ENCODE measurements at places on chromosomes 12 and 14. TPM values are rescaled to one million over a fixed set of nuclear protein-coding genes. Genes with fewer than 3 reads are reported as not detected.

Gene STXBP6
- total RNA-seq: 18.8 TPM

DNA sequence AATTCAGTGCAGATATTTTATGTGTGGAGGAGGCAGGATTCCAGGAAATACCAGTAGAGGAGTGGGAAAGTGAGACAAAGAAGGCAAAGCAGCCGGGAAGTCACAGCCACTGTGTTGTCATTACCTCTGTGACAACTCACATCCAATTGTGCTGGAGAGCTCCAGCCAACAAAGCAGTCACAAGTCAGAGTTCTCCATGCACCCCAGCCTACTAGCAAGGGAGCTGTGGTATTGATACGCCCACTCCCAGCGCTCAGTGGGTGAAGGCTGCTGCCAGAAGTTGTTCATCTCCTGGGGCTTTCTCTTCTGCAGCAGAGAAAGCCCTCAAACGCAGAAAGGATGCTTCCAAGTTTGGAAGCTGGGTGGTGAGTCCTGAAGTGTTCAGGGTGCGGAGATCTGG, 93.9 kb downstream of the DICER1 start:
- DNase-seq: no peak

Gene OTOGL
- total RNA-seq: 25.9 TPM

Gene PRORP
- total RNA-seq: 17.4 TPM

DNA sequence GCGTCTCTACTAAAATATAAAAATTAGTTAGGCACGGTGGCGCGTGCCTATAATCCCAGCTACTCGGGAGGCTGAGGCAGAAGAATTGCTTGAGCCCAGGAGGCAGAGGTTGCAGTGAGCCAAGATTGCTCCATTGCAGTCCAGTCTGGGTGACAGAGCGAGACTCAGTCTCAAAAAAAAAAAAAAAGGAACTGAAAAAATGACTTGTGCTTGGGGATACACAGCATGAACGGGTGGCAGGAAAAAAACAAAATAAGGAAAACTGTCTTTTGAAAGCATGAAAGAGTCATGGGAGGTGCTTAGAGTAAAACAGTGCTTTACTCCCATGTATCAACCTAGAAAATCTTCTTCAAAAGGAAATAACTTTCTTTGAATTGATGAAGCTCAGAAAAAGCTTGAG, 80.8 kb downstream of the TMTC1 start:
- no peak for DNase-seq

DNA sequence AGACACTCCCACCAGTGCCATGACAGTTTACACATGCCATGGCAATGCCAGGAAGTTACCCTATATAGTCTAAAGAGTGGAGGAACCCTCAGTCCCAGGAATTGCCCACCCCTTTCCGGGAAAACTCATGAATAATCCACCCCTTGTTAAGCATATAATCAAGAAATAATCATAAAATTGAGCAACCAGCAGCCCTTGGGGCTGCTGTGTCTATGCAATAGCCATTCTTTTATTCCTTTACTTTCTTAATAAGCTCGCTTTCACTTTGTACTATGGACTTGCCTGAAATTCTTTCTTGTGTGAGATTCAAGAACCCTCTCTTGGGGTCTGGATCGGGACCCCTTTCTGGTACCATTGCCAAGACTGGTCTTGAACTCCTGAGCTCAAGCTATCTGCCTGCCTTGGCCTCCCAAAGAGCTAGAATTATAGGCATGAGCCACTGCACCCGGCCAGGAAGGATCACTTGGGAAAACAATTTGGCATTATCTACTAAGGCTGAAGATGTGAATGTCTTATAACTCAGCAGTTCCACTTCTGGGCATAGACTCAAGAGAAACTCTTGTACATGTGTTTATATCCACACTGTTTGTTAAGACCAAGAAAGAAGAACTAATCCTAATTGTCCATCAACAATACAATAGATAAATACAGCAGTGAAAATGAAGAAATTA, 35.9 kb upstream of the CEP83 start:
- no peak for DNase-seq

- DNase-seq: no peak
Observed at GRCh38 chr12:92132288-92132687, 13.4 kb downstream of the BTG1 start.

DNA sequence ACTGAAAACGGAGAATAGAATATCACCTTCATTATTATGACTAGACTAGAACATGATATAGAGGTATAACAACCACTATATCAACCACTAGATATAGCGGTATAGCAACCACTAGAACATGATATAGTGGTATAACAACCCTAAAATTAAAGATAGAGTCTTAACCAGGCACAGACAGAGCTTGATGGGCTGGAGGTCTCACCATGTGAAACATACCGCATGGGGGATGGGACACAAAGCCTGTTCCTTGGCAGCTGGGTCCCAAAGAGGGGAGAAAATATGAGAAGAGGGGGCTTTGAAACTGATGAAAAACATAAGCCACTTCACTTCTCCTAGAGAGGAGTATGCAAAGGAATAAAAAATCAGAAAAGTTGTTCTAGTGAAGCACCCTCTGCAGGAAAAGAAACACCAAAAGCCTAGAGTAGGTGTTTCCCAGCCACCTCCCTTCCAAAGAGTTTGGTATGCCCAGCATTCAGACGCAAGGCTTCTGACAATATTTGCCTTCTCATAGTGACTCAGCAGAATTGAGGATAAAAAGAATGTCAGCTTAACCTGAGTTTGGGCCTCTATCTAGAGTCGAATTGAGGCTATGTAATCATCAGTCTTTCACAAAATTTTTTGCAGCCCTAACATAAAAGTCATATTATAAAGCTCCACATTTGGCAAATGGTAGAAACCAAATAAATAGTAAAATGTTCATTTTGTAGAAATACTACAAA, 316.4 kb downstream of the NOVA1 start:
- no peak for DNase-seq

DNA sequence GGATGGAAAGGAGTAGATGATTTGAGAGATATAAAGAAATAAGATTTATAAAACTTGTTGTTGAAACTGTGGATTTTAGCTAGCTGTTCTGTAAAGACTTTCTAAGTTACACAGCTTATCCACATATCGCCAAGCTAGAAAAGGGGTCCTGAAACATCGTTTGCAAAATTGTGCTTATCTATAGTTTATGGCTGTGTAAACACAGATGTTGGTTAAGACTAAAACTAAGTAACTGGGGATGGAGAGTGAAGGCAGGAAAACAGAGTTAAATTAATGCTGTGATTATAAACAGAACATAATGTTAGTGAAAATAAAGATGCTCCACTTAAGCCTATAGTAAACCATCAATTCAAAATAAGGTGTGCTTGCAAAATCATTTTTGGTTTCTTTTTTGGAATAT, 311.3 kb upstream of the DDHD1 start:
- DNase-seq: no peak

Gene KERA
- total RNA-seq: not detected

- DNase-seq: no peak
Observed at GRCh38 chr12:53980802-53981496, 4.0 kb upstream of the HOXC10 start.
